ENCODE measurements at places on chromosomes 2 and 18.

DNA sequence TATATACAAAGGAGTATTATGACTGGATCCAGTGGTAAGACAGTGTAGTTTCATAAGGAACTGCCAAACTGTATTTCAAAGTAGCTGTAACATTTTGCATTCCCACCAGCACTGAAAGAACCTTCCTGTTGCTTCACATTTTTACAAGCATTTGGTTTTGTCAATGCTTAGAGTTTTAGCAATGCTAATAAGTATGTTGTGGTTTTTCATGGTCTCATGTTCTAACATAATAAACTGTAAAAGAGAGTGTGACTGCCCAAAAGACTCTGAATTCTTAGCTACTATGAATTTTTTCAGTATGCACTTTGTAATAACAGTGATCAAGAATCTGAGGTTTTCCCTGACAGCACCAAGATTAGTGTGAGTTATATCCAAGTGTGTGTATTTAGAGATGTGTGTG, 604.2 kb downstream of the XIRP2 start:
- no peak for DNase-seq

- no peak for DNase-seq
Observed at GRCh38 chr2:144679942-144680341, 160.0 kb upstream of the ZEB2 start.

DNA sequence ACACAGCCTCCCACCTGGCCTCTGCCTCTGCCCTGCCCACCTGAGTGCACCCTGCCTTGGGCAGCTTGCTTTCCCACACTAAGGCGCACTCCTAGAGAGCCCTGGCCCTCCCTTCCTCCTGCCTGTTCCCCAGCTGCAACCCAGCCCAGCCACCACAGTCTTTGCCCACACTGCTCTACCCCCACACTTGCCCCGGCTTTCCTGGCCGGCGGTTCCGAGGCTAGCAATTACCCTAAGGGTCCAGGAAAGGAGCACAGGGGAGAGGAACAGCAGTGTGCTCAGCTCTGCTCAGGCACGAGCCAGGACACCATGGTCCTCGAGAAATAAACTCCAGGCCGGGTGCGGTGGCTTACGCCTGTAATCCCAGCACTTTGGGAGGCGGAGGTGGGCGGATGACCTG, 237.8 kb upstream of the RAB6C start:
- no peak for DNase-seq

- peak; percentile 10 for DNase-seq
Observed at GRCh38 chr2:218570850-218571249, 2.2 kb downstream of the CNOT9 start.

DNA sequence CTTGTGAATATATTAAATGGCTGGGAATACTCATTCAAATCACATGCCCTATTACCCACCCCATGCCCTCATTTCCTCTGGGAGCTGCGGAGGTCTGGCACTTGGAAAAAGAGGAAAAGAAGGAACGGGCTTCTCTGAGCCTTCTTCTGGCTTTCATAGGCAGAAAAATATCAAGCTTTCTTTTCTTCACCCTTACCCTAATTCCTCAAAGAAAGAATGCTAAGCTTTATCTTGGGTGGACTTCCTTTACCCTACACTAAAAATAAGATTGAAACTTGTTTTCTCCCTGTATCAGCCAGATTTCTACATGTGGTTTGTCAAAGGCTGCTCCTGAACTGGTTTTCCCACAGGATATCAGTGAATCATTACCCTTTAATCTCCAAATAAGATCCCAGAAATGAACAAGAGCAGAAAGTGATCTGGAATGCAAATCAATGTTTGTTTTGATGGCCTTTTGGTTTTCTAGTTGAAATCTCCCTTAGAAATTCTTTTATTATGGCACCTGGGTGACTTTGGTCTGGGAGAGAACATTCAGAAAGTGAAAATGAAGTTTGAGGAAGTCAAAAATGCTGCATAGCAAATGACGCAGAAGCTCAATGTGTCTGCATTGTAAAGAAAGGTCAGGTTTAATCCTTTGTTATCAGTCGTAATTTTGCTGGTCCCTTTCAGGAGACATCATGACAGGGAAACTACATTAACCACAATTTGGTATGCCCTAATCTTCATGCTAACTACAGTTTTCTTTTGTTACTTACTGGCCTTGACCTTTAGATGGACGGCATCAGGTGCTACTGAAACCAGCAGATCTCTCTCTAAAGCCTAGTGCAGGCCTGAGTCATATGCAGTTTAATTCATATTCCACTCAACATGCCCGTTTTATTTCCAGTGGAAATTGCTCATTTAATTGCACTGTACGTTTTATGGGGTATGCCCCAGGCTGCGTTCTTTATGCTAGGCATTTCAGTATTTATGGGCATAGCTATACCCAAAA, 46.6 kb upstream of the HNRNPA3 start:
- peak; percentile 25 for DNase-seq

DNA sequence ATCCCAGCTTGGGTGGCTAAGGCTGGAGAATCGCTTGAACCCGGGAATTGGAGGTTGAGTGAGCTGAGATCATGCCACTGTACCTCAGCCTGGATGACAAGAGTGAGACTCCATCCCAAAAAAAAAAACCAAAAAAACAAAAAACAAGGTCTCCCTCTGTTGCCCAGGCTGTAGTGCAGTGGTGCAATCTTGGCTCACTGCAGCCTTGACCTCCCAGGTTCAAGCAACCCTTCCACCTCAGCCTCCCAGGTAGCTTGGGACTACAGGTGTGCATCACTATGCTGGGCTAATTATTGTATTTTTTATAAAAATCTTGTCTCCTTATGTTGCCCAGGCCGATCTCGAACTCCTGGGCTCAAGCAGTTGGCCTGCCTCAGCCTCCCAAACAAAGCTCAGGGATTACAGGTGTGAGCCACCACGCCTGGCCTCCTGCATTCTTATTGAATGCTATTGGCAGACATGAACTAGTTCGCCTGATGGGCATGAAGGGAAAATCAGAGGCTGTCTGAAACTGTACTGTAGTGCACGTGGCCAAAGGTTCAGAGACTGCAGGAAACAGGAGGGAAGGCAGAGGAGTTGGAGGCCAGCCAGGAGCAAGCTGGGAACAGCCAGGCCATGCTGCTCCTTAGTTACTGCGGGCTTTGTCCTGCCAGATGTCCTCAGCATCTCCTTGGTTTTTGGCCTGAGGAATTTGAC, 16.0 kb upstream of the ASXL2 start:
- DNase-seq = no peak

DNA sequence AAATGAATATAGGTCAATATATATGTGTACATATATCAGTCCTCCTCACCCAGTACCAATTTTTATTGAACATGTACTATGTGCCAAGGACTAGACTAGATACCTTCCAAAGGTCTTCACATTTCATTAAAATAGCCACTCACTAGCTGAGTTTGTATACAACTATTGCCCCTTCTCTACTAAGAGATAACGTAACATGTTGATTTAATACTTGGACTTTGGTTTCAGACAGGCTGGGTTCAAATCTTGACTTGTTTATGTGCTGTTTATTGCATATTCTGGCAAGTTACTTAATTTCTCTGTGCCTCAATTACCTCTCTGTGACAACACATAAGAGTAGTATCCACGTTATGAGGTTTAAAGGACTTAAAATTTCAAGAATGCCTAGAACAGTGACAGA, 184.5 kb downstream of the MTX2 start:
- no peak for DNase-seq

DNA sequence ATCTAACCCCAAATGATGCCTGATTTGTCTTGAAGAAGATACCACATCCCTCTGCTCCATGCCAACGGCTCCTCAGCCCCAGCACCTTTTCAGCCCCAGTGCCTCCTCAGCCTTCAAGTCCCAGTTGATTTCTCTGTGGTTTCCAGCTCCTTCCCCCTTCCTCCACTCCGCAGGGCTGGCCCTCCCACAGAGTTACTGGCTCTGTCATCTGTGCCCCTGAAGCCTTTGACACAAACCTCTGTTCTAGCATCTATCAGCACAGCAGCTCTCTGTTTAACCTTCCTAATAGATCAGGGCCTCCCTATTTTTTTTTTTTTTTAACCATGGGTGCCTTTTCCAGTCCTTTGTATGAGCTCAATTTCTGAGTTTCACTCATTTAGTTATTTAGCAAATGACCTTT, 201.3 kb upstream of the CXCR4 start:
- DNase-seq = no peak

DNA sequence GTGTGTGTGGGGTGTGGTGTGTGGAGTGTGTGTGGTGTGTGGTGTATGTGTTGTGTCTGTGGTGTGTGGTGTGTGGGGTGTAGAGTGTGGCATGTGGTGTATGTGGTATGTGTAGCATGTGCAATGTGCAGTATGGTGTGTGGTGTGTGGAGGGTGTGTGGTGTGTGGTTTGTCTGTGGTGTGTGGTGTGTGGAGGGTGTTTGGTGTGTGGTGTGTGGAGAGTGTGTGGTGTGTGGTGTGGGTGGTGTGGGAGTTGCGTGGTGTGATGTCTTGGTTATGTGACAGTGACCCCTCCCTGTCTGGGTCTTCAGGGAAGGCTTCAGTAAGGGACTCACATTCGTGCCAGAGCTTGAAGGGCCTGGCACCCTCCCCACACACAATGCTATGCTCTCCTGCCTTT, 718.2 kb upstream of the SOX11 start:
- no peak for DNase-seq

DNA sequence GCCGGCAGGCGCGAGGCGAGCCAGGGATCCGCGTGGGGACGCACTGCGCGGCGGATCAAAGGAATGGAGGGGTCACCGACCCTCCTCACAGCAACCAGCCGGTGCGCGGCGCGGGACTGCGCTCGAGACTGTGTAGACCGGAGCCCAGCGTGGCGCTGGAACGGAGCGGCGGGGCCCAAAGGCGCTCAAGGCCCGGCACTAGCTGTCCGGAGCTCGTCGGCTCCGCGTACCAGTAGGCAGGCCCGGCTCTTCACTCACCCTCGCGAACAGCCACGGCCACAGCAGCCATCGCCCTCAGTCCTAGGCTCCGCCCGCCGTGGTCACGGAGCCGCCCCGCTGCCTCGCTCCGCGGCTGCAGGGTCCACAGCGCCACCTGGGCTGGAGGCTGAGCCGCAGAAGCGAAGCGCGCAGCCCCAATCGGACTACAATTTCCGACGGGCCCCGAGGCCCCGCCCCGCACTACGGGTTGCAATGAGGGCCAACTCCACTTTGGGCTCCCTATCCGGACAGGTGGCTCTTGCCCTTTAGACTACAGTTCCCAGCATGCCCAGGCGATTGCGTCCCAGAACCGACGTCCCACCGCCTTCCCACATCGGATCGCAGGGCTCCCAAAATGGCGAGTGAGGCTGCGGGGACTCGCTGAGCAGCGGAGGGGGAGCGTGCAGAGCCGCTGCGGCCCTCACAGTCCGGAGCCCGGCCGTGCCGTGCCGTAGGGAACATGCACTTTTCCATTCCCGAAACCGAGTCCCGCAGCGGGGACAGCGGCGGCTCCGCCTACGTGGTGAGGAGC, at the start of the genes EIF2B4 and SNX17:
EIF2B4 (minus strand) TSS at position 313 of the 790 bp plus-strand sequence; CDS start at position 289, 24 bp downstream.
SNX17 (plus strand) TSS at position 591 of the 790 bp plus-strand sequence; CDS start at position 719, 128 bp downstream.
- peak; percentile 100 for DNase-seq

- DNase-seq = no peak
Observed at GRCh38 chr2:42916324-42916723, 123.9 kb upstream of the HAAO start.

- DNase-seq = peak; percentile 56
Observed at GRCh38 chr18:48814490-48815178, 136.1 kb downstream of the SMAD7 start.

GRCh38 chr2:233965032-233965603, 47.9 kb downstream of the TRPM8 start:
- no peak for DNase-seq

DNA sequence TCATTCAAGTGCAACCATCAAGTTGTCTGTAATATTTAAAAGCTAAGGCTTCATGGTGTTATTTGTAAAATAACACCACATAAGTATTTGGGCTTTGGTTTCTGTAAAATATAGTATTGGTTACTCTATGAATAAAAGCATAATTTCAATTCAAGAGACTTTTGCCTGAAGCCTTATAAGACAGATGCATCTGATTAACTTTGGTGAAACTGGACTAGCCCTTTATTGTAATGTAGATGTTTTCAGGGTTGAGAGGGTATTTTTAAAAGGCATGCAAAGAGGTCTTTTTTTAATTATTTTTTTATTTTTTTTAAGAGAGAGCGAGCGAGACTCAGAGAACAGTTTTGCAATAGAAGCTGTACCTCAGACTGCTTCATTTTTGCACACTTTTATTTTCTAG, 66.5 kb downstream of the ASXL3 start:
- no peak for DNase-seq
